ENCODE measurements at places on chromosomes 7 and 10. TPM values are rescaled to one million over a fixed set of nuclear protein-coding genes. Genes with fewer than 3 reads are reported as not detected.

DNA sequence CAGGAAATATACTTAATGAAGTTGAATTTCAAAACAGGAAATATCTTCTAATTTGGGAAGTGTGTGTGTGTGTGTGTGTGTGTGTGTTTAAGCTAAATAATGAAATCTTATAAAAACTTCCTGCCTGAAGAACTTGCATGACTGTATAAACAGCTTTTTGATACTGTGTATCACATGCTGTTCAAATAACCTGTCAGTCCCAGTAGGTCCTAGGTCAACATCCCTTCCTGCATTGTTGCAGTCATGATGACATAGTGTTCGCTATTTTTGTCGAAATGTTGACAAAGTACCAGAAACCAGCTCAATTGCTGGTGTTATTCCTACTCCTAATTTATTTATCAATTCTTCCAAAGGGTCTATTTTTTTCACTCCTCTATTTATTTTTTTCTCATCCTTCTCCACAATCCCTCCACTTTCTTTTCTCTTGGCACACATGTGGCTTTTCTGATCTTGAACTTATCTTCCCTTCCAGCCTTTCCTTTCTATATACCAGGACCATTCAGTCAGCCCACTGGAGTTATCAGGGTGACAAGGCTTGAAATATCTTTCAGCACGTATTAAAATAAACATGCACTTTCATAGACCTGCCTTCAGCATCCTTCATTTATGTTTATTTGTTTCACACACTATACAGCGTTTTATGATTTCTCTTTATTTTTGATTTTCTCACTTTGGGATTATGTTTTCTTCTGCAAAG lies 115.8 kb downstream of the PLXDC2 start:
- no peak for DNase-seq

TAS2R60 gene
- not detected for total RNA-seq

CFAP70 gene
- total RNA-seq = 1.5 TPM

GLUD1 gene
- 101 TPM for total RNA-seq

GRCh38 chr10:77841711-77842375 lies 84.7 kb downstream of the DLG5 start:
- no peak for DNase-seq

GIMAP5 gene
- total RNA-seq = 8.5 TPM

MYL7 gene
- 2,290 TPM for total RNA-seq

DNA sequence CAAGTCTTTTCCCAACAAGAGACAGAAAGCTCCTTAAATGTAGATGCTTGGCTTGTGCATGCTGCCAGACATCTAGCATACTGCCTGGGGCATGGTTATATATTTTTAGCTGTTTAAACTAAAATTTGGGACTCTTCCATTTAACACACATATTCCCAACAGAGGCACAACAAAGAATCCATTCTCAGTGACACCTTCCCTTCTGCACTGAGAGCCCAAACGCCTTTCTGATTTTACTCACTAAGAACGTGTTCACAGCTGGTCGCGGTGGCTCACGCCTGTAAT lies 49.9 kb downstream of the CPVL start:
- DNase-seq = no peak

CFTR gene
- total RNA-seq = 0.86 TPM

PPP1R9A gene
- 22.6 TPM for total RNA-seq

CALY gene
- not detected for total RNA-seq

DNA sequence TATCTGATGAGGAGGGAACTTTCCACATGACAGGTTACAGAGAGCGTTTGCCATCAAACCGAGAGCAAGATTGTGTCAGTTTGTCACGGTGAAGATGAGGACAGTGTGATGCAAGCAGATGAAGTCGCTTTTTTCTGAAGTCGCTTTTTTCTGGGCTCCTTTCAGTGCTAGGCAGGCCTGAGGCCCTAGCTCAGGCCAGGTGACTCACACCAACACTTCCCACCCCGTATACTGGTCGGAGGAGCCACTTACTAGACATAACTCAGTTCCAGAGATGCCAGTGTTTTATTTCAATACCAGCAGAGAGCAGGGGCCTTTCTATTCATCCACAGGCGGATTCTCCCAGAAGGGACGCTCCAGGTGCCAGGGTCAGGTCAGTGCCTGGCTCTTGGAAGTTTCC lies 58.9 kb downstream of the SFMBT2 start:
- no peak for DNase-seq

GRCh38 chr7:120421151-120421651 lies 148.2 kb downstream of the KCND2 start:
- DNase-seq = no peak

SFRP4 gene
- total RNA-seq = 0.59 TPM

GRCh38 chr10:91123261-91123660 lies 97.2 kb upstream of the PCGF5 start:
- DNase-seq = no peak

TAC1 gene
- not detected for total RNA-seq

GRCh38 chr7:150325110-150325611 lies 1.8 kb upstream of the ACTR3C start:
- DNase-seq = peak; percentile 60

DNA sequence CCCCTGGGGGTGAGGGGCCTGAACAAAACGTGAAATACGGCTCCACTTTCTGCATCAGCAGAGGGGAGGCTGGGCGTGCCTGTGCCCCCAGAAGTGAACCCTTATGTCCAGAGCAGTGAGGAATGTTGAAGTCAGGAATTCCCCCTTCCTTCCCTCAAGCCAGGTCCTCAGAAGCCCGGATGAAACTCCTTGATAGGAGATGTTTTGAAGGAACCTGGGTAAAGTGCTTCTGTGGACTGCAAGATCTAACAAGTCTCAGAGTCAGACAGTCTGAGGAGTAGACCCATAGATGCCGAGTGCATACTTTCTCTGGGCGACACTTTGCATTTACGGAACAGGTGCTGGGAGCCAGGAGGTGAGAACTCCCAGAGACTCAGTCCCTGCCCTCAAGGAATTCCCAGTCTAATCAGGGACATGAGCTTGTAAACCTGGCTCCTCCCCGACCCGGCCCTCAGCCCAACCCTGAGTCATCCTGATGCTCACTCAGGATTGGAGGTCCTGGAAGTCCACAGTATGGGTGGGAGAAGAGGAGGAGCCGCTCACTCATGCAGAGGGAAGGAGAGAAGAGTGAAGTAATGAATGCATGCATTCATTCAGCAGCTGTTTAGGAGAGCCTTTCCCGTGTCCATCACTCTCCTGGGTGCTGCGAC lies 179.5 kb upstream of the ITGB1 start:
- no peak for DNase-seq

- DNase-seq = no peak
These were observed 96.2 kb downstream of the APBB1IP start for GRCh38 chr10:26534384-26534783.

RELN gene
- total RNA-seq = 0.56 TPM

DNA sequence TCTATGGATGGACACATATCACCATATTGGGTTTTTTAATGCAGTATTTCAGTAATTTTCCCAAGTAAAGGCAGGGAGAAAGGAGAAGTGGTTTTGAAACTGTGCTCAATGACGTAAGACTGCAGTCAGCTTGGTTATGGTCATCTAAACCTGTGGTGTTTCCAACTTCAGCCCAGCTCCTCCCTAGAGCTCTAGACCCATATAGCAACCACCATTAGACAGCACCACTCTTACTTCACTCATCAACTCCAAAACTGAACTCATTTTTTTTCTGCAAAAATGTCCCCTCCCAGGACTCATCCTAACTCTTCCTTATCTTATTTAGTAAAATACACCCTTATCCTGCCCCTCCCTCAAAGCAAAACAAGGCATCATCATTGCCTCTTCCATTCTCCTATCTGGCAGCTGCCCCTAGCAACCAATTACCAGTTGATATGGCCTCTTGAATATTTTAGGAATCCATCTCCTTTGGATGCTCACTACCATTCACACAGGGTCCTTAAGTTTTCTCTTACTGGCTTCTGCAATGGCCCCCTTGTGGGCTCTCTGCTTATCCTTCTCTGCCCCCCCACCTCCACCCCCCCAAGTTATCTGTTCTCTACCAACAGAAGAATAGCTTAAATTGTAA lies 1.5 kb upstream of the RALA start:
- DNase-seq = no peak

GRCh38 chr7:25846722-25847121 lies 305.3 kb upstream of the NFE2L3 start:
- DNase-seq = peak; percentile 88

DNA sequence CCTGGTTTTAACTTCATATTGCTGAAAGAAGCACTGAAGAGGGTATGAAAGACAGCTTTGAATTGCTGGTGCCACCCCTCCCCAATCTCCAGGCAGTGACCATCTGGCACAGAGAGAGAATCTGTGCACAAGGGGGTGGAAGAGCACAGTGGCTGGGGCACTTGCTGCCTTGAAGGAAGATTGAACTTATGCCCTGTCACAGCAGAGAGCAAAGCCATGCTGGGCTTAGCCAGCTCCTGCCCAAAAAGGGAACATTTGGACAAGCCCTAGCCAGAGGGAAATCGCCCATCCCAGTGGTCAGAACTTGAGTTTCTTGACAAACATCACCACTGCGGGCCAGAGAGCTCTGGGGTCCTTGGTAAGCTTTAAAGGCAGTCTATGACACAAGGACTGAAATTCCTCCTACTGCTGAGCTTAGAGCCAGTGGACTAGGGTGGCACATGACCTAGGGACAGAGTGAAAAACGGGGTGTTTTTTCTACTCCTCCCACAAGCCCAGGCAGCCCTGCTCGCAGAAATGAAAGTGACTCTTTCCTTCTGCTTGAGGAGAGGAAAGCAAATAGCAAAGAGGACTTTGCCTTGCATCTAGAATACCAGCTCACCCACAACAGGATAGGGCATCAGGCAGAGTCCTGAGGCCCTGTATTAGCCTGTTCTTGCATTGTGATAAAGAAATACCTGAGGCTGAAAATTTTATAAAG lies 257.2 kb downstream of the CTNNA3 start:
- DNase-seq = no peak

DNA sequence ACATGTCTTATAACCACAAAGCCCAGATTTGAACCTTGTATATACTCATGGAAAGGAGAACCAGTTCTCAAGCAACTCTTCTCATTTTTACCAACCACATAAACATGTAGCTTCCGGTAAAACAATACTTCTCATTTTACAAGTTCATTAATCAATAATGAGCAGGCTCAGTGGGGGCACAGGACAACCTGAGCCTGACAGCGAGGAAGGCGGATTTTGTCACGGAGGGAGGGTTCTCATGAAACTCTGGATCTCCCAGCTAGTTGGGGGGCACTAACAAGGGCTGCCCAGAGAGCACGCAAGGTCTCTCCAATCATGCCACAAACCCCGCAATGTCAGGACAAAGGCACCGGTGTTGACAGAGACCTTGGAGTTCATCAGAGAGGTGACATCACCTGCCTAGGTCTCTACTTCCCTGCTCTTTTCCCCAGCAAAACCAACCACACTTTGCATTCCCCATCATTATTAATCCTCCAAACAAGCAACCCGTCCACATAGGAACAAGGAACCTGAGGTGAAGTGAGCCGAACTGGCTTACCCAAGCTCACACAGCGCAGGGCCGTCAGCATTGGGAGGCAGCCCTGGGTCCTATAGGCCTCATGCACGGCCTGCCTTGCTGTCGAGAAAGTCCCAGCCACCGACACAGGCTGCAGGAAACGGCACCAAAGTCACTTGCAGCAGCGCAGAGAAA lies 192.1 kb upstream of the KLF14 start:
- DNase-seq = no peak

DNA sequence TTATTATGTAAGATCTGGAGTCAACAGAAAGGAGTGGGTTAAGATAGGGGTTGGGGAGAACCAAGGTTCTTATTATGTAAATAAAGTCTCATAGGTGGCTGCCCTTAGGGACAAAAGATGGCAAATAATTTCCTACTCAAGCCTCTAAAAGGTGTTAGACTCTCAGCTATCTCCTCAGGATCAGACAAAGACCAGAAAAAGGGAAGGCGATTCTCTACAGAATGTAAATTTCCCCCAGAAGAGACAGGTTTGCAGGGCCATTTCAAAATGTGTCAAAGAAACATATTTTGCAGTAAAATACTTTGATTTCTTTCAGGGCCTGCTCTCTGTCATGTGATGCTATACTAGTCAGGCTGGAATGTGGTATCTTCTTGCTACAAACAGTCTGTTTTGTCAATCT lies 80.3 kb downstream of the MICU1 start:
- no peak for DNase-seq

ATG9B gene
- total RNA-seq = not detected

GRCh38 chr7:17090751-17091150 lies 207.7 kb upstream of the AHR start:
- no peak for DNase-seq

DNA sequence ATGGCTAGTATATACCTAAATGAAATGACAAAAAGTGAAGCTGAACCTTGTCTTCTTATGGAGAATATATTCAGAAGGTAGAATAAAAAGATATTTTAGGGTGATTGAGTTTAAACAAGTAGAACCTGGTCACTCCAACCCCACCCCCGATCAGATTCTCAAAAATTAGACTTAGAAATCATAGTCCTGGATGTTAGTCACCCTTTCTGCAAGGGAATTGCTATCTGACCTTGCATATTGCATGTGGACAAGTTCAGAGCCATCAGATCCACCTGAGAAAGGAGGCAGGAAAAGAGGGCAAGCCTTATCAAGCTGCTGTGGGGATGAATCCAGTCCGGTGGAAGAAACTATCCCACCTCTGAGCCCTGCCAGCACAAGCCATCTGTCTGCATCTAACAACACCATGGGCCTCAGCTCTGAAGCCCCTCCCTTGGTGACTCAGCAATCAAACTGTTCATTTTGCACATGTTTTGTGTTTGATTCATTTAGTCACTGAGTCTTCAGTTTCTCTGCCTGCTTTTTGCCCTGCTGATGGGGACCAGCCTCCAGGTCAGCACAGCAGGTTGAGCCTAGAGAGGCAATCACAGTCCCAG lies 727.3 kb downstream of the AUTS2 start:
- no peak for DNase-seq

GRCh38 chr7:86328801-86329433 lies 314.8 kb upstream of the GRM3 start:
- no peak for DNase-seq

DNA sequence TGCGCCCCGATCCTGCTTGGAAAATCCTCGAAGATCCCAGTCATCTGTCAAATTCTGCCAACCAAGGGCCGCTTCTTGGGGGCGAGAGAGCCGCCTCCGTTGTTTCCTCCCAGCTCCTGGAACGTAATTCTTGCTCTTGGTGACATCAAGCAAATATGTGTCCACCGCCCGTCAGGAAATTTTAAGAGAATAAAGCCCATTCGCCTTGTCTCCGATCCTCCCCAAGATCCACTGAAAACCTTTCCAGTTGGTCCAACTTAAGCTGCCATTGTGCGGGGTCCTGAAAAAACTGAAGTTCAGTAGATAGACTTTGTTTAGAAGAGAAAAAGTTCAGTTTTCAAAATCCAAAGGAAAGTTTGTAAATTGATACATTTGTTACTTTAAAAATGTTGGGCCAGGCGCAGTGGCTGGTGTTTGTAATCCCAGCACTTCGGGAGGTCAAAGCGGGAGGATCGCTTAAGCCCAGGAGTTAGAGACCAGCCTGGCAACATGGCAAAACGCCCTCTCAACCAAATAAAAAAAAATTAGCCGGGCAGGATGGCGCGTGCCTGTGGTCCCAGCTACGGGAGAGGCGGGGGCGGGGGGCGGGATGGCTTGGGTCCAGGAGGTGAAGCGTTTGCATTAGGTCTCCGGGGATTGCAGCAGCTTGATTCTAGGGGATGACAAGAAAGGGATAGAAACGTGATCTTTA lies 1.0 kb upstream of the ZNF800 start:
- peak; percentile 44 for DNase-seq

Measured in Right ventricle myocardium superior (tissue), 1 donor.